ENCODE measurements at places on chromosomes 3 and 15. TPM values are rescaled to one million over a fixed set of nuclear protein-coding genes. Genes with fewer than 3 reads are reported as not detected.

GRCh38 chr3:130671545-130672312 lies 74.9 kb downstream of the PIK3R4 start:
- peak; percentile 27 for DNase-seq

The DLL4 gene
- total RNA-seq: 0.10 TPM

DNA sequence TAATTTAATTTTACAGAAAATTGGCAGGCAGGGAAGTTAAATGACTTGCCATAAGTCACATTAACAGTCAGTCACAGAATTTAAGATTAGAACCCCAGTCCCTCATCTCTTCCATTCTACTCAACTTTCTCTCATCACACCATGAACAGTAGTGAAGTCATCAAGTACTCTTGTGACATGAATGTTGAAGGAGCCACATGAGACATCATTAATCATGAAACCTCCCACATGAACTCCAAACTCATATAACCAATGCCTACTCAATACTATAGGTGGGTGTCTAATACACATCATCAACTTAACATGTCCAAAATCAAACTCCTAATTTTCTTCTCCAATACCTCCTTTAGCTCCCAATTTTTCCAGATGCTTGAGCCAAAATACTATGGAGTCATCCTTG lies 19.5 kb downstream of the PHC3 start:
- no peak for DNase-seq

GRCh38 chr3:62785384-62785783 lies 89.8 kb downstream of the CADPS start:
- DNase-seq: no peak

The KIF23 gene
- 73.1 TPM for total RNA-seq

The SLITRK3 gene
- total RNA-seq: not detected

GRCh38 chr3:115469649-115470048 lies 153.7 kb upstream of the GAP43 start:
- peak; percentile 60 for DNase-seq

GRCh38 chr3:111156517-111156916 lies 84.9 kb downstream of the NECTIN3 start:
- DNase-seq: no peak

DNA sequence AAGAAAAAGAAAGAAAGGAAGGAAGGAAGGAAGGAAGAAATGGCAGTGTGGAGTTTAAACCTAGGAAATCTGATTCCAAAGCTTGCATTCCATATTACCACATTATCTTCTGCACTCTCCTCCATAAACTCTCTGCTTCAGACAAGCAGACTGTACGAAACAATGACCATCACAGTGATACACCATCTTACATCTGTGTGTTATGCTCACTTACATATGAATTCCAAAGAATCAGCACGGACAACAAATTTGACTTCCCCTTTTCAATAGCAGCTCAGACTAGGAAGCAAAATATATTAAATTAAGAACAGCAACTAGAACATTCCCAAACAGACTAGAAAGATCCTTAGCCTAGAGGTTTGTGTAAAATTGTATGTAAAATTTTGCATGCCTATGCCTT lies 18.0 kb upstream of the PPM1L start:
- no peak for DNase-seq

DNA sequence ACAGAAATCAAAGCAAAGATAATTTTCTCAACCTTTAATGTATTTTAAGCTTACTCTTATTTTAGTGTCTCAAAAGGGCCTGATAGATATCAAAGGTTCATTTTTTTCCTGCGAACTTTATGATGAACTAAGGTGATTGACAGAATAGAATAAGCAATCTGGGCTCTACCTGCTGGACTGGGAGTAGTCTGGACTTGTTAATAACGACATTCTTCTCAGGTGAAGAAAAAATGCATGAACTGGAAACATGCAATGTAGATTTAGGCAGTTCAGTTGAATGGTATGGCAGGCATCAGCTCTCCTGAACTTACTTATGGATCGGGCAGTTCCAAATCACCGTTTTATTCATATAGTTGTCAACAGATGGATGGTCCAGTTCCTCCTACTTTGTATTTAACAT lies 189.7 kb upstream of the ZBTB20 start:
- DNase-seq: no peak

The ITIH1 gene
- not detected for total RNA-seq

GRCh38 chr15:79212589-79213157 lies 69.8 kb upstream of the ANKRD34C start:
- peak; percentile 18 for DNase-seq

DNA sequence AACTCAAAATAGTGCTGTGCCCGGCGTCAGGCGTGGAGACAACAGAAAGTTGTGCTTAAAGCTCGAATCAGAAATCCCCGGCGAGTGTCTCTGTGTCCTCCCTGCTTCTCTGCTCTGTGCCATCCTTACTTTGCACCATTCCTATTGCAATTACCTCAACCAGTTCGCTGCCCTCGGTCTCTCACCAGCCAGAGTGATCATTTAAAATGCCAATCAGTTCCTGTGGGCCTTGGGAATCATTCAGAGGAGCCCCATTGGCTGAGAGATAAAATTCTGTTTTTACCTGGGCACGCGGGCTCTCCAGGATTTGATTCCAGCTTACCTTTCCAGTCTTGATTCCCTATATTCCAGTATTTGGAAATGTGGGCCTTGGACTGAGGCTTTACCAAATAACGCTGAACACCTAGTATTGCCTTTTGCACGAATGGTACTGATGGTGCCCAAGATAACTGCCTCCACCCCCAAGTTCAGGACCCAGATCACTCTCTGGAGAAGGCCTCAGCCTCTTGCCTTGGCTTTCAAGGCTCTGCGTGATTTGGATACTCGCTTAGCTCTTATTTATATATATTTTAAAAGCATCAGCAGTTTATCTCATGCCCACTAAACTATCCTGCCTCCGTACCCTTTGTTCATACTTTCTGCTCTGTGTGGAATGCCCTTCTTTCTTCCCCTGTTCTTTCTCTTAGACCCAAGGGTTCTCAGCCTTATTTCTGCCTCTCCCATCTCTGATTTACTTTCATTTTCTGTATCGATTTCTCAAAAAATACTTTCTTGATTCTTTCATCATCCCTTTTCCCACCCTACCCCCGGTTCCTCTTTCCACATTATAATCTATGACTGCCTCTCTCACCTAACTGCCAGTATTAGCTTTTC lies 863 bp downstream of the PSMA4 start:
- peak; percentile 10 for DNase-seq

The EPHB1 gene
- 1.0 TPM for total RNA-seq

The SMCO1 gene
- total RNA-seq: 0.05 TPM

GRCh38 chr3:125389282-125389681 lies 14.2 kb upstream of the ZNF148 start:
- DNase-seq: no peak

- DNase-seq: no peak
Observed at GRCh38 chr3:97257942-97258697, 443.7 kb downstream of the EPHA6 start.

DNA sequence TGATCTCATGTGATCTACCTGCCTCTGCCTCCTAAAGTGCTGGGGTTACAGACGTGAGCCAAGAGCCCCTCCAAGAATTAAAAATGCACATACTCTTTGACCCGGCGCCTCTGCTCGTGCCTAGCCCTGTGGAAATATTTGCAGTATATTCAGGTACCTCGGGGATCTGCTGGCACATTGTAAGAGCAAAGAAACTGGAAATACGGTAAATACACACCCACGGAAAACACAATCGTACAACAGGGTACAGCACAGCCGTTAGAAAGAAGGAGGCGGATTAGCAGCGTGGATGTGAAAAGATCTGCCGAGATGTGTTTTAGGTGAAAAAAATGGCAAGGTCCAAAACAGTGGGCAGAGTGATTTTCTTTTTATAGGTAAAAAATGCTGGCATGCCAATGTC lies 6.1 kb upstream of the HDAC11 start:
- no peak for DNase-seq

The CASR gene
- not detected for total RNA-seq

DNA sequence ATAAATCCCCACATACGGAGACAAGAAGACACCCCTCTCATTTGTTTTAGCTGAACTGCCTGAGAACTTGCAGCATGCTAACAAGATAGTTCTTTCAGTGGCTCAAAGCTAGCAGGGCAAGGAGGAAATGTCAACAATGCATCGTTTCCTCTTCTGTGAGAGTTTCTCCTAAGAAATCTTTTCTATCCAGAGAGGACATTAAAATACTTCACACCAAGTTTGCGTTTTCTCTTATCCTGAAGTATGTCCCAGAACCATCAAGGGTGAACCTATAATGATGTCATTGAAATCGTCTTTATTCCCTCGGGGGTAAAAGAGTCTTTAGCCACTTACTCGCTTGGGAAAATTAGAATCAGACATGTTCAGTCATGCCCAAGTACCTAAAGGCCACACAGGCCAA lies 541.7 kb upstream of the MDFIC2 start:
- no peak for DNase-seq

The ZNF774 gene
- total RNA-seq: 1.6 TPM

GRCh38 chr3:55000546-55000945 lies 72.7 kb upstream of the LRTM1 start:
- peak; percentile 92 for DNase-seq

The SLC12A1 gene
- not detected for total RNA-seq

DNA sequence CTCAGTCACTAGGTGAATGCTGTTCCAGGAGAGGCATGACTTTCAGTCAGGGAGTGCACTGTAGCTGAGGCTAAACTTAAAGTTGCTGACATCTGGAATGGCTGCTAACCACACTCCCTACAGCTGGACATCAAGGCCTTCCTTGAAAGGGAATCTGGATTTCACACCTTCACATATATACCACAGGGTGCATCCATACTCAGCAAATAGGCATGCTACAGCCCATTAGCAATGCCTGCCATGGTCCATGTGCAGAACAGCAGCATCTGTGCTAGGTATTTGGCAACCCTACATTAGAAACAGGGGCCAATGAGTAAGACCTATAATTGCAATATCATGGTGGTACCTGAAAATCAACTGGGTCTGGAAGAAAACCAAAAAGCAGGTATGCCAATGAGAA lies 74.8 kb downstream of the SNTN start:
- no peak for DNase-seq

DNA sequence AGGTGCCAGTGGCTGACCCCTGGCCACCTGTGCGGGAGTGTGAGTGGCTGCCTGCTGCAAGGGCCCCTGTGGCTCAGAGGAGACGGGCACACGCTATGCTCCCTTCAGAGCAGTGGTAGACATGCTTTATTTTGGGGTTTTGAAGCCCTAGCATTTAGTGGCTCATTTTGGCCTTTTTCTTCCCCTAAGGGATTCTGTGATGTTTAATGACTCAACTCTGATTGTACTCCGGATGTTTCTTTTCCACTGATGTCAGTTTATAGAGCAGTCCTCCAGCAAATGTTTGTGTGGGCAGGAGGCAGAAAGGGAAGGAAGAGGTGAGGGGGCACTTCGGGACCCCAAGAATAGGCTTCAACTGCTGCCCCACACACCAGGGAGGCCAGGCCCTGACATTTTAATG lies 288.9 kb upstream of the C2CD4B start:
- DNase-seq: peak; percentile 81

DNA sequence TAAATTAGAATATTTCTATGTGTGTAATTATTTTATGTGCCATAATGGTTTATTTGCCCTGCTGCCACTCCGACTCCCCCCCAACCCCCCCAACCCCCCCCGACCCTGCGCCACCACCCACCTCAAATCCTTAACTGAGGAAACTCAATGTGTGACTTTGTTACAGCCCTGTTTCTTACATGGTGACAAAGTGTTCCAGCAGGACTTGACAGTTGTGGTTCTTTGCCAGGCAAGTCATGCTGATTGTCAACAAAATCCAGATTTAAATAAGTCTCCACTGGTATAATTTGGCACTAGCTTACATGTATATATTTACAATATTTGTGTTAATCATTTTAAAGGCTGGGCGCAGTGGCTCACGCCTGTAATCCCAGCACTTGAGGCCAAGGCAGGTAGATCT lies 7.7 kb downstream of the EBLN2 start:
- no peak for DNase-seq

GRCh38 chr3:185759512-185759911 lies 65.3 kb downstream of the IGF2BP2 start:
- DNase-seq: no peak

- DNase-seq: peak; percentile 22
Observed at GRCh38 chr3:166100730-166101129, 263.5 kb upstream of the BCHE start.

DNA sequence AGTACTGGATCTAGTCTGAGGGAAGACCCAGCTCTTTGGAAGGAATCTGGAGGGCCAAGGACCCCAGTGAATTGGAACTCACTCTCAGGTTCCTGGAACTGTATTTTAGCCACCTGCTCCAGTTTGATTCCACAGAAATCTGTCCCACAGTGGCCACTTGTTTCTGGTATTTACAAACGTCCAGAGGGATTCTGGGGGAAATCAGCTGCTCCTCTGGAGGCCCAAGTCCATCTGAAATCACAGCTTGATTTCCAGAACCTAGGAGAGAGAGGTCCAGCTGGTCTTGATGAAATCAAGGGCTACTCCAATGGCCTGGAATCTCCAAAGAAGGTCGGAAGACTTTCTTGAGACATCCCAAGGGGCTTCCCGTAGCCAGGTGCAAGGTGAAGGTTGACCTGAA lies 132.3 kb upstream of the UMPS start:
- DNase-seq: no peak

DNA sequence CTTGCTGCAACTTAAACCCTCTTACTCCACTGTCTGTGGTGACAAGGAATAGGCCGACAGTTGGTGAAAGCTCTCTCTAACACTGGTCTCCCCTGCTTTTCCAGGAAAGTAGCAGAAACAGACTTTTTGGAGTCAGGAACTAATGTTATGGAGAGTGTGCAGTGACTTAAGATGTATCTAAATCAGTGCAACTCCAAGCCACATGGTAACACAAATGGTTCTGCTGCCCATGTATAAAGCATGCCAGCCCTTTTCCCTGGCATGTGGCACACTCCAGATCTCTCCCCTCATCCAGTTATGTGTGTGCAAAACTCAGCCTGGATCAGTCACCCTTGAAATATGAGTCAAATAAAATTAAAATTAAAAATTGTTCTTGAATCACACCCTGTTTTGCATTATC lies 55.4 kb downstream of the SEMA5B start:
- DNase-seq: no peak

GRCh38 chr3:39177708-39178332 lies 14.6 kb downstream of the XIRP1 start:
- DNase-seq: peak; percentile 93

DNA sequence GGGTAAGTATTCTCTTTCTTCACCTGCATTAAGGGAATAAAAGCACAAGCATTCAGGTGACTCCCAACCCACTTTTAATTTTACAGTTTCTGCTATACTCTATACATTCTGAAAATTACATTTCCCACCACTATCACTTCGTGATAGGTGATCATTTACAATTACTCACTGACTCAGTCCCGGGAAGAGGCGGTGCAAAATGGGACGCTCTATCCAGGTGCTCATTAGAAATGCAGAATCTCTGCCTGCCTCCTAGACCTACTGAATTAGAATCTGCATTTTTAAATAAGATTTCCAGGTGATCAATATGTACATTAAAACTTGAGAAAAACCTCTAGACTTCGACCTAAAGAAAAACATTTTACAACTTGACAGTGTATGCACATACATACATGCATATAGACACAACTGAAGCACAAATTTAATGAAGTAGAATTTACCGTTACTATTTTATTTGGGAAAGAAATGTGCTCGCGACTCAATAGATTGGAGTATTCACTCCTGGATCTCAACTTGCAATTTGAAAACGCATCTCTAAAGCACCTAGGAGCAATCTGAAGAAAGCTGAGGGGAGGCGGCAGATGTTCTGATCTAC lies 598 bp upstream of the TGFBR2 start:
- DNase-seq: no peak

All from M059J (cell line).